Endodermal cell (in vitro differentiated cells): ENCODE measurements at places on chromosomes 2 and 18.

GRCh38 chr2:50448556-50448955 is 583.4 kb downstream of the NRXN1 start:
- DNase-seq, result no peak

DNA sequence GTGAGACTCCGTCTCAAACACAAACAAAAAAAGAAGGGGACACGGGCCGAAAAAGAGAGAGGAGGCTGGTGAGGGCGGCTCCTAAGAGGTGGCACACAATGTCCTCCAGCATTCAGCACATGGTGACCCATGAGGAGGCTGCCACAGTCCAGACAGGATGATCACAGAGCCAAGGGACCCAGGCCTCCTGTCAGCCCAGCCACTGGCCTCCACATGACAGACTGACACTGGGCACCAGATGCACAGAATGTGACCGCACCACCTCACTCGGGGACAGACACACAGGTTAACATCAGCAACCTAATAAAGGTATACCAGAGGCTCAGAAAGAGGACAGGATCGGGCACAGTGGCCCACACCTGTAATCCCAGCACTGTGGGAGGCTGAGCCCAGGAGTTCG is 21.0 kb downstream of the PASK start:
- no peak for DNase-seq

DNA sequence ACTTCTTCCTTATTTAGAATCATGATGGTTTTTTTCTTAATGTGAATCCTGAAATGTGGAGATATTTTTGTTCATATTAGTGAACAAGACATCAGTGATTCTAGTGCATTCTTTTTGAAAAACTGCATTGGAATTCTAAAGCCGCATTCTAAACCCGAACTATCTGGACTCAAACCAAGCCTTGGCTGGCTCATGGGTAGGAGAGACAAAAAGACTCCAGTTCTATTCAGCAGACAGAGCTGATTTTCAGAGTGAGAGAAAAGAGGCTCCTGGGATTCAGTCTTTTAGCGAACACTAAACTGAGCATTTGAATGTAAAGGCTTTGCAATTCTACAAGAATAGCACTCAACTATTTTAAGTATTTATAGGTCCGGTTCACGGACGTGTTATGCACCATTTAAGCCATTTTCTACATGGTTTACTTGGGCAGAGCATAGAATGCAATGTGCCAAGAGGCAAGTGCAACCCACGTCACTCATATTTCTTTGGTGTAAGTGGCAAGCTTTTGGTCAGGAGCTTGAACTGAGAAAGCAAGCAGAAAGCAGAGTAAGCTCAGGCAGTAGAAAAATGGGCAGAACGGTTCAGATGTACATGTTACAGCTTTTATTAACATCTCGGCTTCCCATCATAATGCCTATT is 227.3 kb upstream of the RAB12 start:
- no peak for DNase-seq

- no peak for DNase-seq
These were observed 11.8 kb upstream of the HAT1 start for GRCh38 chr2:171910494-171910893.

- no peak for DNase-seq
These were observed 57.9 kb downstream of the NXPH2 start for GRCh38 chr2:138722316-138722715.

DNA sequence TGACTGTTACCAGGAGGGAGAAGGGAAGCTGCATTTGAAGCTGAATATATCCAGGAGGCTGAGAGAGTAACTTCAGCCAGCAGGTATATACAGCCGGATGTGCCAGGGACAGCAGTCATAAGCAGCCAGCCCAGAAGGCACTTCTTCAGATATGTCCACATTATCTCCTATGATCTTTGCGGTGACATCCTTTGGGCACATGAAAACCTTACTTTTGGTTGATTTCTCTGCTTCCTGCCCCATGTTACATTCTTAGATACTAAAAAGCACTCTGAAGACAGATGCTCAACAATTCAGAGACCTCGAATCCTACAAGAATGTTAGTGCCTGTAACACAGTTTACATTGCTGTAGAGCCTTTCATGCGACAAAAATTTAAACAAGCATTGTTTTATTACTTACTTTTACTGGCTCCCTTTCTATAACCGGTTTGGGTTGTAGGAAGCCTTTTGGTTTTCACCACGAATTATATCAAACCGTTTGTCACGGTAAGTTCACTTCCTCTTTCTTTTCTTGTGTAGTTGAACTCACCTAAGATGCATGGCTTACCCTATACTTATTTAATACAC is 50.3 kb upstream of the TLK1 start:
- DNase-seq, result no peak

DNA sequence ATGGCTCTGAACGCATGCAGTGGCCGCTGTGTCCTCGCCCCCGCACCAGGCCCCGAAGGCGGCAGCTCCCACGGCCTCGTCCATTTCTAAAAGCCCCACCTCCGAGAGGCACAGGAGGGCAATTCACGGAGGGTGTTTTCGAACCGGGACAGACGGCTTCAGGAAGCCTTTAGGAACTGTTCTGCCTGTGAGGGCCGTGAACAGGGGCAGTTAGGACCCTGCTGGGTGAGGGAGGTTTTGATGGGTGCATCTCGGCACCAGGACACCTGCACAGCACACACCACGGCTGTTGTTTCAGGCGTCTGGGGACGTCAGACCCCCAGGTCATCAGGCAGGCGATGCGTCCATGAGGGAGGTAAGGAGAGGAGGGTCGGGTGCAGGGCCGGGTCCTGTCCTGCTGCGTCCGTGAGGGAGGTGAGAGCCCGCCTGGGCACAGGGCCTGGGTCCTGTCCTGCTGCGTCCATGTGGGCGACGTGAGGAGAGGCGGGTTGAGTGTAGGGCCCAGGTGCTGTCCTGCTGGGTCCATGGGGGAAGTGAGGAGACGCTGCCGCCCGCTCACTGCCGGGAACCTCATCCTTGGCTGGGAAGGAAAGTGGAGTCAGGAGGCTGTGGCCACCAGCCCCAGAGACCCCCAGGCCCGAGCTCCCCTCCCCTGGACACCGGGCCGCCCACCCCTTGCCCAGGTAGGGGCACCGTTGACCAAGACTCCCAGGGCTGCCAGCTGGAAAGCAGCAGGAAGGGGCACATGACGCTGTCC is 25.5 kb upstream of the KCNG2 start:
- DNase-seq, result peak; percentile 41

DNA sequence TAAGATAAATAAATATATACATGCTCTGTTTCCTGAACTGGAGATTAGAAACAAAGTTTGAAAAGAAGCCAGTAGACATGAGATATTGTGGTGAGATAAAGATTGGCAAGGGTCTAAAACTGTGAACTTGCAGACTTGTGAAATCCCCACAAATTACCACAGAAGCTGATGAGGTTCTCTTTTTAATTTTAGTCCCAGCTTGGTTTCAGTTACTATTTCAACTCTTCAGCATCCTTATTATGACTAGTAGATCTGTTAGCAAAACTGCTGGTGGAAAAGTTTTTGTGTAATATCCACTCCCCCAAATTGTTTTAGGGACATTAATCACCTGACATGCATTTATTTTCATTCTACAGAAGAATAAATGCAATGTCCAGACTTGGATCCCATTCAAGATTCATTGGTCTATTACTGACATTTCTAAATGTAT is 20.8 kb downstream of the RASGRP3 start:
- DNase-seq, result no peak

DNA sequence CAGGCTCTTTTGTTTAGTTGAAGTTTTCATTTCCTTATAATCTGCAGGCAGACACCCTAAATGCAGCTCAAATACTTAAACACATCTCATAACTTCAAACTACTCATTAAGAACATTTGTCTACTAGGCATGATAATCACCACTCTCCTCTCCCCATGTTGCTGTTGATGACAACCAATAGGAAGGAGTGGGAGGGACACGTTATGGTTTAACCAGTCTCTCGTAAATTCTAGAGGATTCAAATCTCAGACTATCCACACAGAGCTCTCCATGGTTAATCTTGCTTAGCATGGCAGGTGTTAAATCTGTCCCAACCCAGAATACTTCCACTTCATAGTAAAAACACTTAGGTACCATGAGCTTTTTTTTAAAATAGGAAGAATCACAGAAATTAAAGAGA is 127.4 kb upstream of the AQP4 start:
- DNase-seq, result no peak

GRCh38 chr2:95007822-95008221 is 17.7 kb upstream of the MAL start:
- DNase-seq, result peak; percentile 36

DNA sequence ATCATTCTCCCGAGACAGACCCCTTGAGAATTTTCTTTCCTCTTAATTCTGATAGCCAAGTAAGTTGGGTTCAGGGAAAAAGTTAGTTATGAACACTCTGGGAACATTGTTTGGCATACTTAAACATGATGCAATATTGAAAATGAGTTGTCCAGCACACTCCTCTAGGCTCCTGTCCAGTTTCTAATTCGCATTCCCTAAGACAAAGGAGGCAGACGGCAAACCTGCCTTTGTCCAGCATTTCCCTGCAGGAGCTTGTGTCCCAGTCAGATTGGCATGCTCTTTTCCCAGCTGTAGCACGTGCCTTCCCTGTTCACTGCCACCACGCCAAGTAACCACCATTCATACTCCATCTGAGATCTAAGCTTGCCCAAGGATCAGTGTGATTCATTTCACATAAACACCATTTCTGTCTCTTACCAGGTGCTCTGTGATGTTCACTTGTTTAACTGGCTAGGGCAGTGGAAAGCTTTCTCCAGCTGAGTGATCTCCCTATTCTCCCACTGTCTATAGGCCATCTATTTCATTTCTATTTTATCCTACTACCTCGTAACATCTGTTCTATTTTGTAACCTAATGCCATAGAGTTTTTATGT is 150.0 kb upstream of the EPB41L3 start:
- DNase-seq, result no peak

- peak; percentile 69 for DNase-seq
These were observed 82.6 kb upstream of the TXNDC2 start for GRCh38 chr18:9803063-9803697.

DNA sequence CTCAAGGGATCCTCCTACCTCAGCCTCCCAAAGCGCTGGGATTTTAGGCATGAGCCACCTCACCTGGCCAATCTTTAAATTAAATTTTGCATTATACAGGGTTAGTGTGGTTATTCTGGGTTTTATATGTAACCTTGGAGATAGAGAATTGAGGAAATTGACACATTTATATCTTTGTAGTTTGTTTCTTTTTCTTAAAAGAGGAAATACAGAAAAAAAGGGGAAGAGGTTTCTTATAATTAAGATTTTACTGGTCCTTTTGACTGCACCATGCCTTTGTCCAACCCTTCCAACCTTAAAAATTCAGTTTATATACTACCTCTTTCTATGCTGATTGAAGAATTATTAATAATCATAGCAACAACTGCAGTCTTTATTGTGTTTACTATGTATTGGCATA is 210.1 kb upstream of the STON1 start:
- DNase-seq, result no peak

GRCh38 chr2:223528036-223528435 is 74.1 kb downstream of the SCG2 start:
- DNase-seq, result no peak

DNA sequence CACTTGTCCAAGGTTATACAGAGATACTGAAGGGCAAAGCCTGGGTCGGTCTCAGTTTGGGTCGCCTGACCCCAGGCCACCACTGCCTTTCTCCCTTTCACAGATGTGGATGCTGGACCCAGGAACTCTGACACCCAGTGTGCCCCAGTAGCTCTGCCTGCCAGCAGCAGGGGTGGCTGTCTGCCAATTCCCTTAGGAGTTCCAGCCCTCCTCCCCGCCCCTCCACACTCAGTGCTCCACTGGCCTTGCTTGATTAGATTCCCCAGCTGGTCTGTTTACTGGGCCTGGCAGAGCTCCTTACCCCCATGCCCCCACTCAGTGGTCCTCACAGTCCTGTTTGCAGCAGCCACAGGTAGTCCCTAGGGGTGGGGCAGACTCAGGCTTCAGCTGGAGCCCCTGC is 75.5 kb downstream of the NPAS2 start:
- peak; percentile 32 for DNase-seq

- DNase-seq, result no peak
These were observed 300.7 kb upstream of the DLGAP1 start for GRCh38 chr18:4755848-4756247.

GRCh38 chr18:59821983-59822382 is 77.8 kb upstream of the PMAIP1 start:
- DNase-seq, result no peak

DNA sequence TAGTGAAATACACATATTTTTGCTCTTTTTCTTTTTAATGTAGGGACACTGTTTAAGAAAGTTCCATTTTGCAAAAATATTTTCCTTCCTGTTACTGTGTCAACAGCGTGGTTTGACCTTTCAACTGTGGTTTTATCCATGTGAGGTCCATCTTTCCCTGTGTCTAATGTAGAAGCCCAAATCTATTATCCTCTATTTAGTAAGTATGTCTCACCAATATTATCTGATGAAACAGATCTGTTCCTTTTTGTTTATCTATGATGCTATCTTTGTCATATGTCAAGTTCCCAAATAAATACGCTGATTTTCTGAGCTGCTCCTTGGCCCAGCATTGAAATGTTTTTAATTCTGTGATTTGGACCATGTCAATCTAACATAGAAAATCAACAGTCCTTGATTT is 3.5 kb upstream of the ARHGAP15 start:
- no peak for DNase-seq

- no peak for DNase-seq
These were observed 15.2 kb downstream of the DOK1 start for GRCh38 chr2:74569686-74570085.

DNA sequence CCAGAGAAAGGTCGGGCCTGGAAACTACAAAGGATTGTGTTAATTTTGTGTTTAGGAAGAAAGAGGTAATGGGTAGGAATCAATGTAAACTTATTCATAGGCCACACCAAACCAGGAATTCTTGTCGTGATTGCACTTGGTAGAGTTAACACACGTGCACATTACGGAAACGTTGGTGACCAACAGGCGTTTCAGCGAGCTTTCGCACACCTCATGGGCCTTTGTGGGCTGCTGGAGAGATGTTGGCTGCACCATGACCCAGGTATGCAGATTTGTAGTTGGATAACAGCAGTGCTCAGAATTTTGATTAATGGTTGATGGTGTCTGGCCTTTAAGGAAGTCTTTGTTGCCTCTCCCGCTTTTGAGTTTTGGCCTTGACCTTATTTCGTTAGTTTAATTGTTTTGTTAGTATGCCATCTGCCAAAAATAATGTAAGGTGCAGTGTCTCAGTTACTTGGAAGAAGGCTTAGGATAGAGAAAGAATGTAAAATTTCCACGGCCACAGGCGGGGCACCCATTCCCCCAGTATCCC is 1.9 kb downstream of the ZNF236 start:
- no peak for DNase-seq

DNA sequence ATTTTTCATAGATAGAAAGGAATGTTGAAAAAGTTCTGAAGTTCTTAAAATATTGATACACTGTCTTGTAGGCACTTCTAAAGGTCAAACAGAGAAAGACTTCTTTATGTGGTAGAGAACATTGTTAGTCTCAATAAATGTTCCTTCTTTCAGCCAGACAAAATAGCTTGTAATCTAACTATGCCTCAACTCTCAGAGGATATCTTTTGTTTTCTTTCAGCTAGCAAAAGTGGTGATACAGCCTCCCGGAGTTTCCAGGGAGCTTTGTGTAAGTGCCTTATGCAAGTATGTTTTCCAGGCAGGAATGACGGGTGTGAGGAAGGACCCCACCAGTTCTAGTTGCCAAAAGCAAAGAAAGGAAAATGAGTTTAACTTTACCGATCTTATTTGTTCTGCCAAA is 452.1 kb upstream of the ST6GAL2 start:
- DNase-seq, result no peak

- DNase-seq, result no peak
These were observed 557.6 kb upstream of the FANCL start for GRCh38 chr2:58798676-58799208.
